ENCODE measurements at places on chromosomes 4 and X. TPM values are rescaled to one million over a fixed set of nuclear protein-coding genes. Genes with fewer than 3 reads are reported as not detected.

- DNase-seq: no peak
These were observed 451.9 kb downstream of the SMARCA1 start for GRCh38 chrX:129071390-129071789.

- DNase-seq: no peak
These were observed 63.1 kb downstream of the GLUD2 start for GRCh38 chrX:121110536-121110935.

DNA sequence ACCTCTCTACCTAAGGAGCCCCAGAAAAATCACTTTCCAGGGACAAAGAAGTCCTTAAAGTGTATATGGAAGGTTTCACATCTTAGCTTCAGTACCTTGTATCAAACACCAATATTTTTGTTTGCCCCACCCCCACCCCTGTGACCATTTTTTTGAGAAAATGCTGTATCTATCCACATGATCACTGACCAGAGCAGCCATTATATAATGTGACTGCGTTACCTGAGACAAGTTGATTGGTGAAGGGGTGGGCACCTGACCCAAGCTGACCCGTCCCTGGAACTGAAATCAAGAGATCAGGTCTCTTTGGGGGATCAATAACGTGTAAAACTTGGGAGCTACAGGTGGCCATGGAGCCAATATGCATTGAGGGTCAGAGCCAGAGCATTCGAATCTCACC lies 10.7 kb downstream of the TIFA start:
- DNase-seq: no peak

DNA sequence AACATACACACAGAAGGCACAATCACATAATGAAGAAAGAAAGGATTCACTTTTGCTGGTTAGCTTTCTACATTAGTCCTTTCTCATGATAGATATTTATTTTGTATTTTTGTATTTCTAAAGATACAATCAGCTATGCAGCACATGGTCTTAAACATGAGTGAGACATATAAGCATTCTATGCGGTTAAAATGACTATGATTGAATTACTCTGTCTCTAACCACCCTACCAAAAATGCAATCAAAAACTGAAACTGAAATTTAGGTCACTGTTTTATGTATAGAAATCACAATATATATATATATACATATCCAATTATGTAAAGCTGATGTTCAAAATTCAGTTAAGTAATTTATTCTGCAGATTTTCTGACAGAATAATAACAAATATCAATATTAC lies 21.9 kb downstream of the CXXC4 start:
- no peak for DNase-seq

GRCh38 chrX:13620207-13620606 lies 32.7 kb upstream of the TCEANC start:
- DNase-seq: no peak

GRCh38 chr4:184744236-184744635 lies 10.3 kb upstream of the CENPU start:
- DNase-seq: no peak

DNA sequence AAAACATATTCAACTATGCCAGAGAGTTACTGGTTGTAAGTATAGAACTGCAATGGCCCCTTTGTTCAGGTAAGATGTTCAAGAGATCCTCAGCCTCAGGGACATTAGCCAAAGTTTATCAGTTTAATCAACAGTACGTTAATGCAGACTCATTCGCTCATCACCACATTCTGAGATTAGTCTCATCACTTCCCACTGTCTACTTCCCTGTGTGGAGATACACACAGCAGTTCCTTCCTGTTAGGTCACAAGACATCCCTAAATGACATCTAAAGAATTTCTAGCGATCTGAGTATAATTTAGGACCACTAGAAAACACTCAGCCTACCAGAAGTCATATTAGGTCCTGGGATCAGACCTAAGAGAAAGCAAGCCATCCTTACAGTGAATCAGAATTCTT lies 10.4 kb downstream of the SLC10A7 start:
- DNase-seq: no peak

- DNase-seq: no peak
These were observed 303.7 kb upstream of the MAGEB2 start for GRCh38 chrX:29911673-29912072.

DNA sequence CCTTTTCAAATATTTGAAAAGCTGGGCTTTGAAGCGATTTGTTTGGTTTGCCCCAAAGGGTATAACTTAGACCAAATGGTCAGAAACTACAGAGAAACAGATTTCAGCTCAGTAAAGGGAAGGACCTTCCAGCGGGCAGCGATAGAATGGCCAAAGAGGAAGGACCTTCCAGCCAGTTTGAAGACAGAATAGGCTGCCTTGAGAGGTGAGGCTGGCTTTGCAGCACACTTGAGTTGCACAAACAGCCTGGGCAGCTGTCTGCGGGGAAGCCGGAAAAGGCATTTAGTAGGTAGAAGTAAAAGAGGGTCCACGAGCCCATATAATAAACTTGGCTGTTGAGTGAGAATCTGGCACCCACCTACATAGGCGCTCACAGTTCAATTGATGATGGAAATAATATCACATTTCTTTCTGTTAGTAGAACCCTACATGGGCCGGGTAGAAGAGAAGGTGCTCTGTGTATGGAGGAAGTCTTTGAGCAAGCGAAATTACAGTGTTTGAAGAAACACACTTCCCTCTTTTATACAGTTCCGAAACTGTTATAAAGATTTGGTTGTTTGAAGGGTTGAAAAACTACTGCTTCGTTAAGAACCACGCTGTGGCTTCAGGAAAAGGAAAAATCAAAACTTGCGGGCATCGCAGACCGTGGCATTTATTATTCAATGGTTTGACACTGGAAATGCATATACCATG lies 75.0 kb upstream of the SORBS2 start:
- no peak for DNase-seq

DNA sequence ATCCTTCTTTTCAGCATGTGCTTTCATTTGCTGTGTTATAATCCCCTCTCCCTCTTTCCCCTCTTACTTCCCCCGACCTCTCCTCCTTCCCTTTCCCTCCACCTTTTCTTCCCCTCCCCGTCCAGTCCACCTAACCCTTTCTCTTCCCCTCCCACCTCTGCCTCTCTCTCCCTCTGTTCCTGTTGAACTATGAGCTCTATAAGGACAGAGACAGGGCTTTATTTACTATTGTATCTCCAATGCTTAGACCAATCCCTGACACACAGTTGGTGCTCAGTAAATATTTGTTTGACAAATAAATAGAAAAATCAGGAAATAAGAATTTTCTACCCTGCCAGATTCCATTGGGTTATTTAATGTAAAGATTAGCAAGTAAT lies 60.8 kb downstream of the EGF start:
- DNase-seq: no peak

GRCh38 chr4:172866421-172866820 lies 302.2 kb upstream of the GALNT7 start:
- no peak for DNase-seq

GRCh38 chrX:12771445-12772069 lies 19.7 kb upstream of the PRPS2 start:
- peak; percentile 59 for DNase-seq

Gene EMCN
- total RNA-seq: 58.5 TPM

Gene LDOC1
- 28.3 TPM for total RNA-seq

Gene MFAP3L
- 30.7 TPM for total RNA-seq

Measured in sciatic nerve (tissue), 2 donors.